ENCODE measurements at places on chromosomes 5 and 9.

- DNase-seq = no peak
Observed at GRCh38 chr9:123389070-123389469, 33.1 kb downstream of the CRB2 start.

GRCh38 chr5:81506900-81507588, 113.1 kb upstream of the ACOT12 start:
- DNase-seq = no peak

GRCh38 chr9:107547303-107547702, 57.7 kb upstream of the KLF4 start:
- no peak for DNase-seq

GRCh38 chr9:135533113-135533512, 11.9 kb downstream of the LCN1 start:
- no peak for DNase-seq
